ENCODE measurements at places on chromosomes 13 and 19. TPM values are rescaled to one million over a fixed set of nuclear protein-coding genes. Genes with fewer than 3 reads are reported as not detected.

- H3K4me1 ChIP-seq: peaks cover 3% of the 10 kb centered on the region
- peak; percentile 54 for DNase-seq
- H3K36me3 ChIP-seq: peaks cover 16% of the 10 kb centered on the region
- H3K4me3 ChIP-seq: no peak overlapping the region
- H3K27me3 ChIP-seq: no peaks in the 10 kb centered on the region
These were observed 12.7 kb downstream of the EGLN2 start for GRCh38 chr19:40811478-40812341.

- H3K36me3 ChIP-seq: no peaks in the 10 kb centered on the region
- no peak overlapping the region for H3K27ac ChIP-seq
- H3K27me3 ChIP-seq: no peaks in the 10 kb centered on the region
- H3K4me1 ChIP-seq: no peaks in the 10 kb centered on the region
- H3K4me3 ChIP-seq: no peak overlapping the region
- DNase-seq: no peak
These were observed 11.2 kb upstream of the MYO16 start for GRCh38 chr13:108618233-108618632.

GRCh38 chr13:110017379-110017778, 231.0 kb upstream of the IRS2 start:
- no peaks in the 10 kb centered on the region for H3K4me1 ChIP-seq
- no peak overlapping the region for H3K27ac ChIP-seq
- H3K36me3 ChIP-seq: no peaks in the 10 kb centered on the region
- H3K27me3 ChIP-seq: no peaks in the 10 kb centered on the region
- H3K4me3 ChIP-seq: no peak overlapping the region
- DNase-seq: no peak

- DNase-seq: peak; percentile 18
- no peak overlapping the region for H3K27ac ChIP-seq
- no peaks in the 10 kb centered on the region for H3K27me3 ChIP-seq
- H3K36me3 ChIP-seq: no peaks in the 10 kb centered on the region
These were observed 240.2 kb downstream of the LHFPL6 start for GRCh38 chr13:39362652-39363381.

- H3K36me3 ChIP-seq: no peaks in the 10 kb centered on the region
- no peaks in the 10 kb centered on the region for H3K27me3 ChIP-seq
- no peak overlapping the region for H3K4me3 ChIP-seq
- H3K27ac ChIP-seq: no peak overlapping the region
- DNase-seq: peak; percentile 49
These were observed 21.4 kb upstream of the MICU2 start for GRCh38 chr13:21625366-21625765.

GRCh38 chr13:31248361-31248760, 48.6 kb downstream of the B3GLCT start:
- DNase-seq: no peak
- H3K27ac ChIP-seq: no peak overlapping the region
- H3K27me3 ChIP-seq: no peaks in the 10 kb centered on the region
- peaks cover 1% of the 10 kb centered on the region for H3K36me3 ChIP-seq
- no peaks in the 10 kb centered on the region for H3K4me1 ChIP-seq

The TSHZ3 gene
- total RNA-seq: 12.9 TPM

The RNF225 gene
- total RNA-seq: 1.5 TPM

The C13orf42 gene
- total RNA-seq: not detected

The CGB8 gene
- total RNA-seq: not detected

The CDC42EP5 gene
- total RNA-seq: 25.7 TPM

DNA sequence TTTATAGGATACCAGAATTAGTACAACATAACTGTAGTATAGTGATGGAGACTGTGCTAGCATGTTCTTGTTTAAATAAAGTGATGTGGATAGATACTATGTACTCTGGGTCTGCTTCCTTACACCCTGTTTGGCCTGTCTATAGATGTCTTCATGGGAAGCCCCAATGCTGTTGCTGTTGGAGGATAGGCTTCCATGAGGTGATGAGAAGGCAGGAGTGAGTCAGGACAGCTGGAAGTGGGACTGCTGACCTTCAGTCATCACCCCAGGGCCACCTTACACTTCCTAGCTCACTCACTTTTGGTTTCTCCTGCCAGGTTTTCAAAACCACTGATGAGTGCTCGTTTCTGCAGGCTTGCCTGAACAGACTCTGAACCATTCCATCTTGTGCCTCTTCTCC, 4.2 kb downstream of the KCTD4 start:
- no peaks in the 10 kb centered on the region for H3K27me3 ChIP-seq
- H3K27ac ChIP-seq: no peak overlapping the region

- peak; percentile 93 for DNase-seq
- peak within 1 kb of the TSS; percentile 50 for H3K27ac ChIP-seq
- peaks cover 17% of the 10 kb centered on the region for H3K36me3 ChIP-seq
- peak within 1 kb of the TSS; percentile 79 for H3K4me3 ChIP-seq
These were observed at the start of gene RNASEH2A for GRCh38 chr19:12806242-12807081. RNASEH2A (plus strand) TSS chr19:12806584; CDS start chr19:12806674, 90 bp downstream.

DNA sequence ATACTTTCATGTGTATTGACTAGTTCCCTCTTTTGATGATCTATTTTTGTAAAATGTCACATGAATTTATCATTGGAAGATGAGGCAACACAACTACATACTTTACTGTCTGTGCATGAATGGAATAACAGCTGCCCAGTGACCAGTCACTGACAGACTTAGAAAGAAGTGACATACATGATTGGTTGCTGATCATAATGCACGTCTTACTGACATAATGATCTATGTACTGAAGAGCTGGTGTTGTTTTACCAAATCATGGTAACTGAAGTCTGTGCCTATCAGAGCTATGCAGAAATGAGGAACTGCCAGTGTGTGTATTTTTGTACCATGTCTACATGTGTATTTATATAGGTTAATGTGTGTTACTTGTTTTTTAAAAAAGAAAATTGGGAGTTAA, 26.5 kb downstream of the GPR18 start:
- no peak for DNase-seq
- peaks cover 23% of the 10 kb centered on the region for H3K4me1 ChIP-seq
- no peak overlapping the region for H3K27ac ChIP-seq
- no peak overlapping the region for H3K4me3 ChIP-seq
- peaks cover 5% of the 10 kb centered on the region for H3K36me3 ChIP-seq

DNA sequence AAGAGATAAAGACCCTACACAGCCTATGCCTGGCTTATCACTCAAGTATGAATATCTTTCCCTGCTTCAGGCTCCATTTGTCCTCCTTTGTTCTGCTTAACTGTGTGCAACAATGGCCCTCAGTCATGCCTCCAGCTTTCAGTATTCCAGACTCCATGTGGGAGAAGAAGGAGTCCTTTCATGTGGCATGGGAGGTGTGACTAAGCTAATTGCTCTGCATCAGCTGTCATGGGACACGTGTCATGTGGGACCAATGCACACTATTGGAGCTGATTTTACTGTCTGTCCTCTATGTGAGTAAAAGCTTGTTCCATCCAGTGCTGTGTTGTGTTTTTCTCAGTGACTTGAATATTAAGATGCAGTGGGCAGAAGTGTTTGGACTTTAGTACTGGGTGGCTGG, 1198.3 kb downstream of the OLFM4 start:
- peaks cover 3% of the 10 kb centered on the region for H3K27me3 ChIP-seq
- no peak for DNase-seq
- no peaks in the 10 kb centered on the region for H3K36me3 ChIP-seq
- no peaks in the 10 kb centered on the region for H3K4me1 ChIP-seq

- H3K36me3 ChIP-seq: no peaks in the 10 kb centered on the region
- H3K4me1 ChIP-seq: peaks cover 1% of the 10 kb centered on the region
- H3K27me3 ChIP-seq: peaks cover under 1% of the 10 kb centered on the region
- H3K27ac ChIP-seq: no peak overlapping the region
These were observed 8.0 kb downstream of the VSIG10L start for GRCh38 chr19:51333836-51334460.

GRCh38 chr13:37395544-37395943, 203.0 kb downstream of the POSTN start:
- DNase-seq: no peak
- no peaks in the 10 kb centered on the region for H3K27me3 ChIP-seq
- H3K4me3 ChIP-seq: no peak overlapping the region
- no peaks in the 10 kb centered on the region for H3K4me1 ChIP-seq
- no peak overlapping the region for H3K27ac ChIP-seq

The SYCN gene
- not detected for total RNA-seq

GRCh38 chr19:27660428-27660827, 1552.5 kb downstream of the UQCRFS1 start:
- no peaks in the 10 kb centered on the region for H3K4me1 ChIP-seq
- H3K27me3 ChIP-seq: no peaks in the 10 kb centered on the region

DNA sequence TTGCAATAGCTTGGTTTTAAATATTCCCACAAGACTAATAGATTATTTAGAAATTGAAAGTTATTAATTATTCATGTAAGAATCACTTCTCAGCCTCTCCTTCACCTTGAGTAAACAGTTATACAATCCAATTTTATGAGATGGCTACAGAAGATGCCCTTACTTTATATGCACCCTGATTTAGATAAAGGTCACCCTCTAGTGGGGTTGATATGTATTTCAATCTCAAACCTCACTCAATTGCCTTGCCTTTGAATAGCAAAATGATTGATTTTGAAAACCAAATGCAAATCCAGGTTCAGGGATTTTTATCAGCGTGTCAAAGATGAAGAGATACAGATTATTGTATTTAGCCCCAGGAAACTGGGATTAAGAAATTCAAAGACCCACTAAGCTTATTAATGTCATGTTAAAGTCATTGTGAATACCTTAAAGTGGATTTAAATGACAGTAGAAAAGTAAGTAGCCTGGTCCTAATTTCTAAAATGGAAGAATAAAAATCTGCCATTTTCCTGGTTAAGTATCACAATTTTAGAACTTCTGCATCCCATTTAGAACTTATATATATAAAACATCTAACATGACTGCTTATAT, 305.1 kb downstream of the ITGBL1 start:
- H3K4me1 ChIP-seq: no peaks in the 10 kb centered on the region
- H3K27ac ChIP-seq: no peak overlapping the region
- no peaks in the 10 kb centered on the region for H3K27me3 ChIP-seq
- DNase-seq: no peak
- no peak overlapping the region for H3K4me3 ChIP-seq
- no peaks in the 10 kb centered on the region for H3K36me3 ChIP-seq

The STK11 gene
- 58.3 TPM for total RNA-seq

- H3K36me3 ChIP-seq: no peaks in the 10 kb centered on the region
- no peak overlapping the region for H3K27ac ChIP-seq
- DNase-seq: peak; percentile 38
- no peaks in the 10 kb centered on the region for H3K27me3 ChIP-seq
These were observed 208.0 kb downstream of the LHFPL6 start for GRCh38 chr13:39394796-39395678.

- H3K4me1 ChIP-seq: peaks cover 3% of the 10 kb centered on the region
- H3K36me3 ChIP-seq: peaks cover 14% of the 10 kb centered on the region
- no peak overlapping the region for H3K27ac ChIP-seq
These were observed 20.6 kb downstream of the BRSK1 start for GRCh38 chr19:55304279-55304978.

DNA sequence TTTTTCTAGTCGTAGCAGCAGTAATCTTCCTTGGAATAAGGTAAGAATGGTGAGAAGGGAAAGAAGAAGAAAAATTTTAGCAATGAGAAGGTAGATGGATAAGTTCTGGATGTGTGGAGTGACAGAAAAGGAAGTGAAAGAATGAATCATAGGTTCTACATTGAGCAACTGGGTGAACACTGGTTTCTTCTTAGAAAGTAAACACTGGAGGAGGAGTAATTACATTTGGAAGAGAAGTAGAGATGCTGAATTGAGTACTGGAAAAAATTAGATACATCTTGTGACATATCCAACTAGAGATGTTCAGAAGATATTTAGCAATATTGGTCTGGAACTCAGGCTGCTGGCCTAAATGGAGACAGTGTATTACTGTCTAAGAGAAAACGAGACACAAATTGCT, 148.5 kb downstream of the GPC5 start:
- no peak for DNase-seq
- H3K27me3 ChIP-seq: no peaks in the 10 kb centered on the region
- H3K36me3 ChIP-seq: no peaks in the 10 kb centered on the region
- H3K4me1 ChIP-seq: no peaks in the 10 kb centered on the region
- H3K27ac ChIP-seq: no peak overlapping the region
- no peak overlapping the region for H3K4me3 ChIP-seq

- no peak overlapping the region for H3K27ac ChIP-seq
- DNase-seq: no peak
- H3K27me3 ChIP-seq: no peaks in the 10 kb centered on the region
- H3K36me3 ChIP-seq: no peaks in the 10 kb centered on the region
- H3K4me3 ChIP-seq: no peak overlapping the region
- H3K4me1 ChIP-seq: no peaks in the 10 kb centered on the region
These were observed 204.3 kb downstream of the EFNB2 start for GRCh38 chr13:106331116-106331515.

- no peak overlapping the region for H3K27ac ChIP-seq
- no peak overlapping the region for H3K4me3 ChIP-seq
- no peaks in the 10 kb centered on the region for H3K4me1 ChIP-seq
- no peaks in the 10 kb centered on the region for H3K27me3 ChIP-seq
- DNase-seq: no peak
These were observed 9.1 kb downstream of the COQ8B start for GRCh38 chr19:40707615-40708014.

The RGL3 gene
- 35.2 TPM for total RNA-seq

GRCh38 chr19:33831825-33832224, 35.2 kb downstream of the KCTD15 start:
- DNase-seq: no peak
- H3K27me3 ChIP-seq: no peaks in the 10 kb centered on the region
- H3K4me3 ChIP-seq: no peak overlapping the region
- H3K27ac ChIP-seq: no peak overlapping the region

The SHC2 gene
- 13.2 TPM for total RNA-seq

The DLL3 gene
- total RNA-seq: not detected

The ZNF100 gene
- total RNA-seq: 12.0 TPM

DNA sequence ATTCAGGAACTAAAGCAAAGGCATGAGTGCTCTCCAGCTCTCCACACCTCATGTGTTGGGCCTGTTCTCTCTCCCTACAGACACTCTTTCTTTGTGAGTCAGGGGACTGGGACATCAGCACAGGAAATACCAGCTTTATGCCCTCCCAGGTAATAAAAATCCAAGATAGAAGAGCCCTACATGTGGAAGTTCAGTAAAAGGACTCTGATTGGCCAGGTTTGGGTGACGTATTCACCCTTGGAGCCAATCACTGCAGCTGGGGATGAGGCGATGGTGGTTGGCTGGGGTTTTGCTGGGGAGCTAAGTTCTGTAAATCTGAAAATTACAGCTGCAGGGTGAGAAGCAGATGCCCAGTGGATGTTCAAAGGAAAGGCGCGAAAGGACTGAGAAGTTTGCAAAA, 32.5 kb downstream of the CCDC70 start:
- H3K4me1 ChIP-seq: no peaks in the 10 kb centered on the region
- H3K4me3 ChIP-seq: no peak overlapping the region
- H3K27me3 ChIP-seq: no peaks in the 10 kb centered on the region
- H3K27ac ChIP-seq: no peak overlapping the region

- H3K27me3 ChIP-seq: no peaks in the 10 kb centered on the region
- H3K27ac ChIP-seq: no peak overlapping the region
- peaks cover 2% of the 10 kb centered on the region for H3K4me1 ChIP-seq
These were observed 521.8 kb downstream of the MYO16 start for GRCh38 chr13:109151255-109151654.

The ATP1A3 gene
- total RNA-seq: 0.40 TPM

GRCh38 chr13:37645181-37645740, 46.7 kb upstream of the POSTN start:
- H3K27me3 ChIP-seq: no peaks in the 10 kb centered on the region
- H3K4me3 ChIP-seq: no peak overlapping the region
- no peaks in the 10 kb centered on the region for H3K36me3 ChIP-seq
- H3K27ac ChIP-seq: no peak overlapping the region
- DNase-seq: no peak
- H3K4me1 ChIP-seq: no peaks in the 10 kb centered on the region
